ENCODE measurements at places on chromosomes 6 and 20.

- DNase-seq = no peak
Observed at GRCh38 chr6:136720045-136720770, 72.1 kb downstream of the MAP3K5 start.

DNA sequence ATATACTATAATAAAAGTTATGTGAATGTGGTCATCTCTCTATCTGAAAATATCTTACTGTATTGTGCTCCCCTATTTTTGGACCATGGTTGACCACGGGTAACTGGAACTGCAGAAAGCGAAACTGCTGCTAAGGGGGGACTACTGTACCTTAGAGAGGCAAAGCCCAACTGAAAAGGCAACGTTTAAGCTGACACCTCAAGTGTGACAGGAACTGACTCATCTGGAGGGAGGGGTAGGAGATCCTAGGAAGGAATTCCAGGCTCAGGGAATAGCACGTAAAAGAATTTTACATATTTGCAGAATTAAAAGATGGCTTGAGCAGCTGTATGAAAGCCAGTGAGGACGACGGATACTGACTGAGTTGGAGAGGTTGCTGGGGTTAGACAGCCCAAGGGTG, 34.8 kb downstream of the ELOVL2 start:
- DNase-seq = no peak

GRCh38 chr6:40426346-40427066, 160.7 kb downstream of the LRFN2 start:
- no peak for DNase-seq

GRCh38 chr6:35895560-35895959, 25.3 kb downstream of the SRPK1 start:
- no peak for DNase-seq

DNA sequence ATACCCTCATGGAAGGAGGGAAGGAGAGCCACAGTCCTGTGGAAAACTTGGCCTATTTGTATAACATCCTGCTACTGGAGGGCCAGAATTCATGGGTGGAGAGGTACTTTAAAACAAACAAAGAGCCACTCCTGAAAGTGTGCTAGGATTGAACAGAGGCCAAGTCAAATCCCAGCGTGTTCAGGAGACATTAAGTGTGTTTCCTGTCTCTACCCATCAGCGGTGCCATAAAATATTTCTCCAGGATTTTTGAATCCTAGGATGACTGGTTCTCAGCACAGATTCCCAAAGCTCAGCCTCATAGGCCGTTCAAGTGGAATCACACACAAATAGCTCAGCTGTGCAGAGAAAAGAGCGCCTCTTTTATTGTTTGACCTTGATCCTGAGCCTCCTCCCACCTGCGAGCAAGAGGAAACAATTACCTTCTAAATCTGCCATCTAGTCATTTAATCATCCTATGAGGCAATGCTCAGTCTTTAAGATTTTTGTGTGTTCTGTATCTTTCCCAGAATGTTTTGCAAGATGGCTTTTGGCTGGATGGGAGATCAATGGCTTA, 31.8 kb upstream of the RALGAPA2 start:
- DNase-seq = peak; percentile 41

DNA sequence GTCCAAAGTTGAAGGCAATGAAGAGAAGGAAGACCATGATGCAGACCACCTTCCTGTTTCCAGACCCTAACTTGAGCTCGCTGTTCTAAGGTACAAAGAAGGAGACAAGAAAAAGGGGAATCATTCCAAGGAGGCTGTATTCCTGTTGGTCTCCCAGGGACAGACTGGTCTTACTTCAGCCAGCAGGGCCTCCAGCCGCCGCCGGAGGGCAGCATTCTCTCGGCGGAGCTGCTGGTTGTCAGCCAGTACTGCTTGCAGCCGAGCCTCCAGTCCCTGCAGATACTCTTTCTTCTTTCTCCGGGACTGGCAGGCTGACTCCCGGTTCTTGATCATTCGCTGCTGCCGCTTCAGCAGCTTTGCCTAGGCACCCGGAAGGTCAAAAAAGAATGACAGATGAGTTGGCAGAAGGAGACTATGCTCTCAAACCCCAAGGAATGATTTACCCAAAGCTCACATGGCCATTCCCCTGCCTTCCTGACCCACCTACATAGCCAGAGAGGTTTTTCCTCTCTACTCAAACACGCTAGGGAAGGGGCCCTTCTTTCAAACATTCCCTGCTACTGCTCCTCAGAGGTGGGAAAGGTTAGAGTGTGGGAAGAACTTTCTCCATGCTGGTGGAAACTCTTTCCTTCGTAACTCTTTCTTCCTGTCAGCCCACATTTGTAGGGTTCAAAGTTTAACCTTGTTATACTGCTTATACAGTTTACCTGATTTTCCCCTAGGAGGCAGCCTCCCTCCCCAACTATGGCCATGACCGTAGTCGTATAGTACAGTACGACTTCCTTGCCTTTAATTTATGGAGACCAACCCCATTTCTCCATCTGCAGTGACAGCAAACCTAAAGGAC, 9.0 kb downstream of the ATF6B start:
- peak; percentile 88 for DNase-seq

GRCh38 chr20:20022498-20022897, 5.3 kb downstream of the NAA20 start:
- DNase-seq = no peak

- DNase-seq = no peak
Observed at GRCh38 chr6:93584300-93584699, 164.9 kb upstream of the EPHA7 start.

DNA sequence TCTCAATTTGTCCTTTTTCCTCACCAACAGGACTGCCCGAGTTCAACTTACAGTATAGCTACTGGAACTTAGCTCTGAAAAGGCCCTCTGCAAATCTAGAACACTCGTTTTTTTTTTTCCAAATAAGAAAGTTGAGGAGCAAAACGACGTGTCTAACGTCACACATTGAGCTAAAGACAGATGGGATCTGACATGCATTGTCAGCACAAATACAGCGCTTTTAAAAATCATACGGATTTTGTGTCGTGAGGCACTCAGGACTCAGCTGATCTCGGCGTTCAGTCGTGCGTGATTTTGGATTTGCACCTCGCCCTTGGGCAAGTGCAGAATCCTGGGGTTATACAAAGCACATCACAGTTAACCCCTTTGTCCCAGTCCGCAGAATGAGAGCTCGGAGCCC, 94.7 kb upstream of the ZNF322 start:
- DNase-seq = no peak

- DNase-seq = peak; percentile 3
Observed at GRCh38 chr6:98463038-98464000, 371.1 kb upstream of the POU3F2 start.

DNA sequence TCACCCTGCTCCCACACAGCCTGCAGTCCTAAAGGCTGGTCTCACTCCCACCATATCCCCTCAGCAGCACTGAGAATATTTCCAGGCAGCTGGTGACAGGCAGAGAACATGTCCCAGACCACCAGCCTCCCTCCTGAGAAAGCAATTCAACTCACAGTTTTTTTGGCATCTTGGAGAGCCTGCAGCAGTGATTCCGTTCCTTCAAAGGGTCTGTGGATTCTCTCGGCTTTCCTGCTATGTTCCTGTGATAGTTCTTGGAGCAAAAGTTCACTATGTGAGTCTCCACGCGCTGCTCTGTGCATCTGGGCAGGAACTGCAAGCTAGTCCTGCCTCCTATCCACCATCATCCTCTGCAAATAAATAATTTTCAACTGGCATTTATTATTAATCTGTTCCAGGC, 448.3 kb upstream of the HSF2 start:
- DNase-seq = no peak

GRCh38 chr6:143059663-143060353, 881 bp upstream of the AIG1 start:
- peak; percentile 71 for DNase-seq

DNA sequence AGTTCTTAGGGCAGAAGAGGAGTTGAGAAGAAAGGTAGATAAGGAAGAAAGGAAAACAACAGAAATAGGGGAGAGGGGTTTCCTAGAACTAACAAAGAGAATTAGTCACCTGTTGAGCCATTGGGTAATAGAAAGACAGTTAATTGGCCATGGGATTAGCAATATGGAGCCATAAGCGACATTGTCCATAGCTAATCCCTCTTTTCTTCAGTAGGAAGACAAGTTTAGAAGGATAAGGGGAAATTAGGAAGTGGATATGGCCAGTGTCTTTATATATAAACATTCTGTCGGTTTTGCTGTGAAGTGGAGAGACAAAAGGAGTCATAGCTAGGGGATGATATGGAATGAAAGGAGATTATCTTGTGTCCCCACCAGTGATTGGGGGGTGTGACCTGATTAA, 43.9 kb upstream of the COL10A1 start:
- DNase-seq = no peak

DNA sequence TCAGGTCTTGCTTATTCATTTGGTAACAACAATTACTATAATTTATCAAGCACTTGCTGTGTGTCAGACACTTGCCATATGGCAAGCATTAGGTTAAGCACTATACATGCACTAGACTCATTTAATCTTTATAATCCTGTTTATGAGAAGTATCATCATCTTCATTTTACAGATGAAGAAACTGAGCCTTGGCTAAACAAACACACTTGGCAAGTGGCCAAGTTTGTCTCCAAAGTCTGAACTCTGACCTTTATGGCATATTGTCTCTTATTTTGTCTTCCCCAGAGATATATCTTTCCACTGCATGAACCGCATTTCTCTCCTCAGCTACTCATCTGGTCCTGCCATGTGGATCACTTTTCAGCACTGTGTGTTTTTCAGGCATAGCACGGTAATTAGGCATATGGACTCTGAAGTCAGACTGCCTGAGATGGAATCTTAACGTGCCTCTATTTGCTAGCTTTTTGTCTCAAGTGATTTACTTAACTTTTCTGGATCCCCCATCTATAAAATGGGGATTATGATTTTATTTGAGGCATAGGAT, 4.7 kb downstream of the ADGRF5 start:
- DNase-seq = no peak

- DNase-seq = peak; percentile 13
Observed at GRCh38 chr6:93088621-93089501, 330.5 kb downstream of the EPHA7 start.

DNA sequence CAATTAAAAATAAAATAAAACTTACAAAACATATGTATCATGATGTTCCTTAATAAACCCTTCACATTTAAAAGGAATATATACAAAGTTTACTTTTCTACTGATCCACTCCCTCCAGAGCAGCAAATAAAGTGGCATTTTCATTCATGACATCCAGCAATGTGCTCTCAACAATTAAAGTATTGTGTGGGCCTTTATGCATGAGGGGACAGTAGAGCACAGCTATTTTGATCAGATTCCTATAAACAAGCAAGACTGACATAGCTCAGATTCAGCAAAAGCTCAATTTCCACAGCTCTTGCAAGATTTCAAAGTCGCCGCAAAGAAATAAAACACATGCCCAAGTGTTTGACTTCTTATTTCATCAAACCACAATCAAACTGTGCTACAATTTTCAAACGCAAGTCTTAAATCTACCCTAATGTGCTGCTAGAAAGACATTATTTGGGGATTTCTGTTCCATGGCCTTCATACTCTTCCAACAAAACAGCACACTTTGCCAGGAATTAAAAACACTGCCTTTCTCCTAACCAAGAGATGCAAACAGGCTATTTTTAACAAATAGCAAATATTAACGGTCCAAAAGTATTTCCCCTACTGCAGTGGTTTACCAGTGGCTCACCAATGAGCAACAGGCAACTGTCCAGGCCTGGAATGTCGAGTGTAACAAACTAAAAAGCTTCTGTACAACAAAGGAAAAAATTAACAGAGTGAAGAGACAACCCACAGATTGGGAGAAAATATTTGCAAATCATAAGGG, 52.3 kb downstream of the MBOAT1 start:
- no peak for DNase-seq

- DNase-seq = no peak
Observed at GRCh38 chr6:33440649-33441309, 13.6 kb upstream of the ZBTB9 start.

DNA sequence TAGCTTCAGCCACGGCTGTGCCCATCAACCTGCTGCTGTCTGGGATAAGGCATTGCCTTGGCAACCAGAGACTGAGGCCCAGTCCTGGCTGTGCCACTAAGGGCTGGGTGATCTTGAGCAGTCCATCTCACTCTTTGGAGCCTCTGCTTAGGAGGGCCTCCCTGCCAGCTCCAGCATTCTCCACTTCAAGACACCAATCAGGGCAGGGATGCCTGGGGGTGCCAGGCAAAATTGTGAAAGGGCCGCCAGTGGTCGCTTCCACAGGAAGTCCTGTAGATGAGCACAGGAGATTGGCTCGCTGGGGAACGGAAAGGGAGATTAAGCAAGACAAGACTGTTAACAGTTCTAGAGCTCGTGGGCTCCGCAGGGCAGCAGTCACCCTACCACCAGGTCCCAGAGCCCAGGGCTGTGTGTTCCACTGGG, at the start of gene RAB44:
Gene RAB44 (plus strand): TSS at position 346 of the 423 bp plus-strand sequence. CDS start 6,410 bp downstream, outside the sequence.
- DNase-seq = no peak

DNA sequence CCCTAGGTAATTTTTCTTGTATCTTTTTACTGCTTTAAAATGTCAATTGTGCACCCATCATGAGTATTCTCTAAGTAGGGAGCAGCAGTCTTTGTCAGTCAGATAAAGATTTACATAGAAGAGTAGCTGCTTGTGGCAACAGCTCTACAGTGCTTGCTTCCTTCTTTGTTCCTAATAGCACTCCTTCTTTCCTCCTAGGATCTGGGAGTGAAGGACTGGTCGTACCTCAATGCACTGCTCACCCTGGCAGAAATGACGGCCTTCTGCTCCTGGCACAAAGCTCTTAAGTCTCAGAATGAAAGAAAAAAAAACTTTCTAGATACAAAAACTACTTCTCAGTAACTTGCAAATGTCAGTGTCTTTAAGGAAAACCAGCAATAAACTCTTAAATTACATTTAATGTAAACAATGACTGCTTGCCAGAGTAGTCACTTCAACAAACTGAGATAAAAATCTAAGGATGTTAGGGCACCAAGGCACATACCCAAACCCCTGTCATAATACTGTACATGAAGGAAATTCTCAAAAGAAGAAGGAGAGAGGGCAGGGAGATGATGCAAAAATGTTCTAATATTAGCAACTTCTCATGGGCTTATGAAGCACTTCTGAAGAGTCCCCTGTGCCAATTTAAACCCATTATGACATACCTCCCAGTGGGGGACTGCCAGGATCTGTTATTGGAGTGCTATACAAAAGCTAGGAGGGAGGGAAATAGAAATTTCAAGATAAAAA, 34.0 kb downstream of the NCOA6 start:
- no peak for DNase-seq

DNA sequence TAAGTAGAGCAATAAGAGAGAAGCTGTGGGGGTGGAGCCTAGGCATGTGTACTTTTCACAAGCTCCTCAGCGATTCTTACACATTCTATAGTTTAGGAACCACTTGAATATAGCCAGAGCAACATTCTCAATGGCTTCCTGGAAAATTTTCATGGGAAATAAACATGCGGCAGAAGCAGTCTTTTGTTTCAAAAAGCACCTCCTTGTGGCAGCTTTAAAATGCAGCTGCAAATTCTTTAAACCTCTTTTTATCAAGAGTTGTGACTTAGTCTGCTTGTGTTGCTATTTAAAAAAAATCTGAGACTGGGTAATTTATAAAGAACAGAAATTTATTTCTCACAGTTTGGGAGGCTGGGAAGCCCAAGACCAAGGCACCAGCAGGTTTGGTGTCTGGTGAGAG, 23.8 kb downstream of the NKX2-2 start:
- DNase-seq = peak; percentile 15

GRCh38 chr6:104459543-104459942, 400.2 kb downstream of the HACE1 start:
- no peak for DNase-seq

GRCh38 chr6:167766986-167767714, 59.6 kb upstream of the AFDN start:
- DNase-seq = peak; percentile 85

Data from HT-29 (cell line).